ENCODE measurements at places on chromosomes 1 and 21. TPM values are rescaled to one million over a fixed set of nuclear protein-coding genes. Genes with fewer than 3 reads are reported as not detected.

Gene CASQ1
- not detected for total RNA-seq

Gene OPTC
- not detected for total RNA-seq

Gene CITED4
- 28.1 TPM for total RNA-seq

Gene FAM72C
- total RNA-seq: 0.54 TPM

DNA sequence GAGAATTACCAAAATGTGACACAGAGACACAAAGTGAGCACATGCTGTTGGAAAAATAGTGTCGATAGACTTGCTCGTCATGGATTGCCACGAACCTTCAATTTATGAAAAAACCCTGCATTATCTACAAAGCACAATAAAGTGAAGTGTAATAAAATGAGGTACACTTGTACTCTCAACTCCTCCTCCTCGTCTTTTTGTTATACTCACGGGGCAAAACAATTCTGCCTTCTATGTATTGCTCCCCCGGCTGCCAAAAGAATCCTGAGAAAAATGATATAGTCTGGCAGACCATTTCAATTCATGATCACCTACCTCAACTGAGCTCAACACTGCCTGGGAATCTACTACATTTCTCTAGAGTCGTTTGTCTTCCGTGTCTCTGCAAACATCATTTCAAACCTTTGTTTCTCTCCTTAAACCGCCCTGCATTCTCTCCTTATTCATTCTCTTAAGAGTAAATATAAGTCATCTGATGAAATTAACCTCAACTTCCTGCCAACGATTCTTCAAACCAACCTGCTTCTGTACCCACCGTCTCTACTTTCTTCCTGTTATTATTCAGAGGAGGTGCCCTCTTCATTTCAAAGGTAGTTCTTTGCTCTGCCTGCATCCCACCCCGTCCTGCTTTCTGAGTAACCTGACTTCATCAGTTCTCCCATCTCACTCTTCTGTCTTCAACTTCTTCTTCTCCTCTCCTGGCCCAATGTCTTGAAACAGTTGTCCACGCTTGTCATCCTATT is 12.9 kb upstream of the IL19 start:
- no peak overlapping the region for H3K27ac ChIP-seq
- no peaks in the 10 kb centered on the region for H3K27me3 ChIP-seq
- no peaks in the 10 kb centered on the region for H3K36me3 ChIP-seq
- H3K4me1 ChIP-seq: no peaks in the 10 kb centered on the region
- DNase-seq: no peak

DNA sequence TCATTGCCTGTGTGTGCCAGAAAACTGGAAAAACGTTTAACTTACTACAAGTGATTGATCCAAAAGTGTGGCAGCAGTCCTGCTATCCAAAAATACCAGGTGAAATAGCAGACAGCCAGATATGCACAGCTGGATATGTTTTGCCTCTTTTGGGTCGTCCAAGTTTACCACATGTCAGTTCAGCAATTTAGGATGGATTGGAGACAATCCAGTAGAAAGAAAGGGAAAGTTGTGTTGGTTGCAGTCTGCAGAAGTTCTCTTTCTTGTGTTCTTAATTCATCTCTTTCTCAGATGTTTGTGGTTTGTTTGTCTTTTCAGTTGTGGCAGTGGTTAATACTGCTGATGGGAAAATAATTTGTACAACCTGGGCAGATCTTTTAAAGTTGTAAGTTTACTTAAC is 645.0 kb downstream of the PTPRC start:
- no peaks in the 10 kb centered on the region for H3K4me1 ChIP-seq
- H3K36me3 ChIP-seq: no peaks in the 10 kb centered on the region
- no peak for DNase-seq
- H3K27me3 ChIP-seq: no peaks in the 10 kb centered on the region
- H3K27ac ChIP-seq: no peak overlapping the region
- H3K4me3 ChIP-seq: no peak overlapping the region

DNA sequence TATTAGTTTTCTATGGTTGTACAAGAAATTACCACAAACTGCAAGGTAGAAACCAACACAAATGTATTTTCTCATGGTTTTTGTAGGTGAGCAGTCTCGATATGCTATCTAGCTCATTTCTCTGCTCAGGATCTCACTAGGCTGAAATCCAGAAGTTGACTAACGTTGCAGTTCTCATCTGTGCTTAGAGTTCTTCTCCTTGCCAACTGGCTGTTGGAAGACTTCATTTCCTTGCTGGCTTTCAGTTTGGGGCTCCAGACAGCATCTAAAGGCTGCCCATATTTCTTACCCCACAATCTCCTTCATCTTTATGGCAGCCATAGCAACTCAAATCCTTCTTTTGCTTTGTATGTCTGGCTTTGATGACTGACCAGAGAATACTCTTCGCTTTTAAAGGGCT is 362.6 kb upstream of the ADGRL4 start:
- H3K27ac ChIP-seq: no peak overlapping the region
- no peaks in the 10 kb centered on the region for H3K4me1 ChIP-seq
- no peak overlapping the region for H3K4me3 ChIP-seq
- H3K27me3 ChIP-seq: no peaks in the 10 kb centered on the region
- no peak for DNase-seq

DNA sequence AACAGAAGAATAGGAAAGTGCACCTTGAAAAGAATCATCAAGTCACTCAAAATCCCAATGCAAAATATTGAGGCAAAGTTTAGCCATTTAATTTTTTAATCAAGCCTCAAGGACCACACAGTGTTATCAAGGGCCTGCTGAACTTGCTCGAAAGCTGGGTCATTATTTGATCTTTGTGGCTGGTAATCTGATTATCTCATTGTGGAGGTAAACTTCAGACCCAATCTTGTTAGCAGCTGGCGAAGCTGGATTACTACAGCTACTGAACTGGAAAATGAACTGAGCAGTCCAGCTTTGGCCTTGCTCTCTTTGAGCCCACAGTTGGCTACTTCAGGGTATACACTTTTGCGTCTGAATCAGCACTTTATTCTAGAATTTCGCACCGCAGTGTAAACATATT is 94.4 kb downstream of the BARHL2 start:
- H3K27me3 ChIP-seq: no peaks in the 10 kb centered on the region
- H3K36me3 ChIP-seq: no peaks in the 10 kb centered on the region
- H3K4me1 ChIP-seq: no peaks in the 10 kb centered on the region
- H3K27ac ChIP-seq: no peak overlapping the region

- no peaks in the 10 kb centered on the region for H3K4me1 ChIP-seq
- H3K36me3 ChIP-seq: peaks cover 52% of the 10 kb centered on the region
- H3K27ac ChIP-seq: no peak overlapping the region
Observed at GRCh38 chr1:21220815-21221214, 44.1 kb upstream of the EIF4G3 start.

DNA sequence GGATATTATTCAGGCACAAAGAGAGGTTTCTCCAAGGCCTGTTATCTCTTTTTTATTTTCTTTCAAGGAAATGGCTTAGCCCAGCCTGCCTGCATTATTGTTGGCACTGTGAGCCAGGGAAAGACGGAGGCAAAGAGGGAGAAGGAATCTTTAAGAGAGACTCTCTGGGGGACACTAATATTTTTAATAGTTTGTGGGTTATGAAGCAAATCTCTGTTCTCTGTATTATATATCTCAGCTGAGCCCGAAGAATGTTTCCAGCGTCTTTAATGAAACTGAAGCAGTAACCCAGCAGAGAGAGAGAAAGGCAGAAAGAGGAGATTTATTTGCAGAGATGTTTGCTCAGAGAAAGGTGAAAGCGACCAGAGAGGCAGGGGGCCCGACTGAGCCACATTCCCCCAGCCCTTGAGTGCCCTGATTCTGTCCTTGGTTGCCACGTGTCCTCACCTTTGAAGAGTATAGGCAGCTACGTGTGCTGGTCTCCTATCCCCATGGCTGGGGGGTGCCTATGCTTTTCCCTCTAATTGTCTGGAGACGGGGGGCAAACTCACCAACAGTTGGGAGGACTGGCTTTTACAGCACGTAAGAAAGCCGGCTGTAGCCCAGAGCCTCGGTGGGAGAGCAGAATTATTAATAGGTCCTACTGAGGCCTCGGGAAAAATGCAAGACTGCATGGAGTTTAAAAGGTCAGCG is 166.4 kb downstream of the TRABD2B start:
- H3K27ac ChIP-seq: no peak overlapping the region
- no peak overlapping the region for H3K4me3 ChIP-seq
- no peak for DNase-seq
- no peaks in the 10 kb centered on the region for H3K36me3 ChIP-seq
- no peaks in the 10 kb centered on the region for H3K4me1 ChIP-seq

DNA sequence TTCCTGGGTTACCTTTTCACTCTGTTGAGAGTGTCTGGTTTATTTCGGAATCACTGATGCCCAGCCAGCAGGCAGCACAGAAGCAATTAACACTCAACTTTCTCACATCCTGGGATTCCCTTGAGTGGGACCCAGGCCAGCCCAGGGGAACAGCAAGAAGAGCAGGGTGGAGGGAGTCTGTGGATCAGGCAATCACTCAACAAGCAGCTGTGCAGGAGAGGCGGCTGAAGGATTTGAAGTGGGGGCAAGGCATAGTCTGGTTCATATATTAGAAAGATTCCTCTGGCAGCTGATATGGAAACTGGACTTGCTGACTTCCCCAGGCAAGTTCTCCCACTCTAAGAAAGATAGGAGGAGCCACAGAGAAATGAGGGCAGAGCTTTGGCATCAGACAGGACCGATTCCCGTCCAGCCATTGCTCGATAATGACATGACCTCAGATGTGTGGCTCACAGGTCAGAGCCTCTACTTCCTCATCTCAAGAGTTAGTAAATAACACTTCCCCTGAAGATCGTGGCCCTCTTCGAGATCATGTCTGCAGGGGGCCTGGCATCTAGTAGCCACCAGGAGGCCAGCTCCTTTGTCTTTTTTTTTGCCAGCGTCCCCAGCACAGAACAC is 12.4 kb downstream of the EPHA8 start:
- no peaks in the 10 kb centered on the region for H3K36me3 ChIP-seq
- no peak overlapping the region for H3K4me3 ChIP-seq
- DNase-seq: no peak
- H3K4me1 ChIP-seq: no peaks in the 10 kb centered on the region
- no peaks in the 10 kb centered on the region for H3K27me3 ChIP-seq
